Effector CD4-positive, alpha-beta T cell (primary cell): ENCODE measurements at places on chromosomes 5 and 9.

DNA sequence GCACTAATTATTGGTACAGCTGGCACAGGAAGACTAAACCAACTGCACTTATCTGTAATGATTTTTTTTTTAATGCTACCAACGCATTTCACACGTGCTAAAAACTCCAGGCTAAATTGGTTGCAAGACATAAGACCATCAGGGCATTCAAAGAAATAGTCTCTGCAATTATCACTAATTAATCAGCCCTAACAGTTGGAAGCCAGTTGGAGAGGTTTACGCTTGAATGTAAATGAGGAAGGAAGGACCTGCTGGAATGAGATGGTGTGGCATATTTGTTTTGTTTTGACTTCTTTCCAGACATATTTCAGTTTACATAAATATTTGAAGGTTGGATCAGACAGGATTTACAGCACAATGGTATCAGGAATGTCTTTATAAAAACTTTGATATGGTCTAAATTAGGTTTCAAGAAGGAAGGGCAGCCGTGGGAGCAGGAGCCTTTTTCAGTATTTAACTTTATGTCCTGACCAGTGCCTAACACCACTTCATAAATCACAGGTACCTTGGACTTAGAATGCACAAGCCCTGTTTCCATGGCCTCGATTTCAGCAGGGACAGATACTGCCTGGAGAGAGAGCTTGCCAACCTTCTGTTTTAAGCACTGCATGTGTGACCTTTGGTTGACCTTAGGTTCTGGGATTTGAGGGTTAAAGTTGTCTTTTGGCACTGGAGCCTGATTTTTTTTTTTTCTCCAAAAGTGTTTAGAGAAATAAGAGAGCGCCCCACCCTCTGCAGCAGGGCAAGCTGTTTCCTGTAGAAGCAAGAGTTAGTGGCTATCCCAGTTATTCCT is 199.8 kb upstream of the MAP3K1 start:
- DNase-seq, result no peak

DNA sequence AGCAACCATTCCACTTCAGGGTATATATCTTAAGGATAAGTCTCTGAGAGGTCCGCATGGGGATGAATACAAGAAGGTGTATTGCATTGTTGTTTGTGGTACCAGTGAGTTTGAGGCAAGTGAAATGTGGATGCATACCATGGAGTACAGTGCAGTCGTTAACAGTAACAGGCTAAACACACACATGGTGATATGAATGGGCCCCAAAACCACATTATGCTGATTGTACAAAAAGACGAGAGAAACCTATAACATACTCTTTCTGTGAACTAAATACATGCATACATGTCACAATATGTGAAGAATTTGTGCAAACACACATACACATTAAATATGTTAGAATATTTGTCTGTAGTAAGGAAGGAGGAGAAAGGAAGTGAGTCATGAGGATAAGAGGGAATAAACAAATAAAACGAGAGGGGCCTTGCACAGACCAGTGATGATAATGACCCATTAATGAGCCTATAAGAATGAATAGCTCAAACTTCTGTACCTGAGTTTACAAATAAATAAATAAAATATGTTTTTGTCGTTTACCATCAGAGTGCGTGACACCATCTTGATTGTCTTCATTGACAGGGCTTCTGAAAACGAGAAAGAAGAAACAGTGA is 66.5 kb upstream of the RICTOR start:
- DNase-seq, result no peak

GRCh38 chr5:142643634-142644033 is 42.3 kb downstream of the FGF1 start:
- DNase-seq, result no peak

DNA sequence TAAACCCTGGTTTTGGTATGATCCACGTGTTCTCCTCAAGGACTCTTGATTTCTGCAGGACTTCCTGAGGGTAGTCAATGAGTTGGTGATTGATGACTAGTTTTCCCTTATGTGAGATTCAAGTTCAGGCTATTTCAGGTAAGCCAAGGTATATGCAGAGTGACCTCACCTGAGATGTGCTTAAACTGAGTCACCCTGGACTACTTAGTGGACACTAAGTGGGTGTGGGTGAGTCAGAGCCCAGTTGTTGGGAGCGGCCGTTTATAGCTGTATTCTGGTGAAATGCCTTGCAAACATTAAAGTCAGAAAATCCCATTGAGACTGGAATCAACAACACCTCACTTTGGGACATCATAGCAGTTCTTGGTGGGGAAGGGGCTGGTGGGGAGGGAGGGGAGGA is 62.9 kb downstream of the SLC28A3 start:
- no peak for DNase-seq

GRCh38 chr5:139863855-139864558 is 68.4 kb downstream of the PSD2 start:
- peak; percentile 36 for DNase-seq

DNA sequence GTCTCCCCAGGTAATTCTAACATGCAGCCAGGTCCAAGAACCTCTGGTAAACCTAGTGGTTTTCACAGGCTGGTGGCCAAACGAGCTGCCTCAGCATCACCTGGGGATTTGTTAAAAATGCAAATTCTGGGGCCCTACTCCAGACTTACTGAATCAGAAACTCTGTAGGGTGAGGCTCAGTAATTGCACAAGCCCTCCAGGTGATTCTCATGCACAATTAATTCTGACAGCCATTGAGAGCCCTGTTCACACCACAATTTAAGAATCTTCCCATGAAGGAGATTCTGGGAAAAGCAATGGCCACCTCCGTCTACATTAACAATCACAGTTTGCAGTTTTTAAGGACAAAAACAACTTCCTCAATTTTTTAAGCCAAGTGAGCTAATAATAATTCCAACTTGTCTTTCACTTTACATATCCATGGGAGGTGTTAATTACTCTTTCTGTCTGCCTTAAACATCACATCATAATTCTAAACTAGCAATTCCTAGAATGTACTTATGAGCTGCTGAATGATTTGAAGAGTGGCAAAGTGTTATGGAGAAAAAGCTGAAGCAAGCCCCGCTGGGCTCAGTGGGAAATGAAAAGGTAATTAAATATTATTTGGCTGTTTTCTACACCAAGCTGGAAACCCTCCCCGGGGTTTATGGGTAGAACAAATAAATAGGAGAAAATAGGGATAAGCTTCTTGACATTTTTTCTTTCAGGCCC is 70.0 kb downstream of the GLDC start:
- no peak for DNase-seq

DNA sequence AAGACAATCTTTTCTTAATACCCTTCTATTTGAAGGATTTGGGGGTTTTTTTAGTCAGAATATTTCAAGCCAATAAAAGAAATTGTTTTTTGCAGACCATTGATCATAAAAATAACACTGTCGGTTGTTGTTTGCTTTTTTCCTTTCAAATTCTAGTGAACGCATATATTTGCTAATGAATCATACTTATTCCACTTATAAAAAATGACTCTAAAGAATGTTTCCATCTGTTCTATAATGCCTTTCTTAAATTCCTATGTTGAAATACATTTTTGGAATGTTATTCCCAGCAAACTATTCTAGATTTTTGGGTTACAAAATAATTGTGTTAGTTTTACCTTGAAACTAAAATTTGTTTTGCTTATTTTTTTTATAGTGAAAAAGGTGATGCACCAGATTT is 32.2 kb downstream of the CWC27 start:
- DNase-seq, result no peak

DNA sequence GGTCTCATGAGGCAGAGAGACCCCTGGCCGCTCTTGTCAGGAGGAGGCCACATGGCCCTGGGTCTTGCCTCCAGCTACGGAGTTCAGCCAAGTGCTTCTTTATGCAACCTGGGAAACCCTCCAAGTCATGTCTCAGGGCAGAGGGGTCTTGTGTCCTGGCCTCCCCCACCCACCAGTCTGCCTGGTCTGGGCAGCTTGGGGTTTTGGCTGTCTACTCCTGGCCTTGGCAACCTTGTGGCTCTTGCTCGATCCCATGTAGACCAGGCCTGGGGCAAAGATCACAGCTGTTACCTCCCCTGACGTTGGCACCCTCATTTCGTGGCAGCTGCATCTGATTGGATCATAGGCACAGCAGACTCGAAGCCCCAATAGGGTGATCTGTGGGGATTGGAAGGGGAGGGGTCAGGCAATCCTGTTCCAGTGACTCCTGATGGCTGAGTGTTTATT is 28.4 kb downstream of the JADE2 start:
- DNase-seq, result no peak

- DNase-seq, result no peak
These were observed 357.5 kb downstream of the TAF11L14 start for GRCh38 chr5:17991775-17992174.

DNA sequence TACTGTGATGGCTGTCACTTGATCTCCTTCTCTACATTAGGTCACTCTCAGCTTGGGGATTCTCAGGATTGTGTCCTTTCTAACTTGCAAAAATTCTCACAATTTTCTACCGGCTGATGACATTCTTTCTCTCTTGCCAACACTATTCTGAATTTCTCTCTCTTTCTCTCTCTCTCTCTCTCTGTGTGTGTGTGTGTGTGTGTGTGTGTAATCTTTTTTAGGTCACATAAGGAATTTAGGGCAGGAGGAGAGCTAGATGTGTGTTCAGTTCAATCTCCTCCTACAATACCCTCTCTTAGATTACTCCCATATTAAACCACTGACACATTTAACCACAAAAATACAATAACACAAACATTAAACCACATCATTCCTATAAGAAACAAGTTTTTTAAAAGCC is 242.3 kb upstream of the NREP start:
- no peak for DNase-seq

DNA sequence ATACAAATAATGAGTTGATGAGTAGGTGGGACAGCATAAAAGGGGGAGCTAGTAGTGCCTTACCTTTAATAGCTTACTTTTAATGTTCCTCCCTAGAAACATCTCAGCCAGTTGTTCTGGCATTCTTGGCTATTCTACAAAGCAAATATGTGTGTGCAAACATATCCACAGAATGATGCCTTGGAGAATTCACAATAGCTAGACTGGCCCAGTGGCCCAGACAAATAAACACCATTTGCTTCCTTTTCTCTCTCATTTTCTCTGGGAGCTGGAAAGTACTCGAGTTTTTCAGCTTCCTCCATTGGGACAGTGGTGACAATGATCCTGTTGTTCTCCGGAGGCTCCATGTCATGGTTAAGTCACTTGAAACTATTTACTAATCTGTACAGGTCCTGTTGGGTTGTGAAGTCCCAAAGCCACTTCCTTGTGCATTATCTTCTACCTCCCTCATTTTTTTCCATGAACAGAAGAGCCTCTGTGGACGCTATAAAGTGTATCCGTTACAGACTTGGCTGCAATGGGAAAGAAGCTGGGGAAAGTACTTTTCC is 122.9 kb downstream of the DMAC1 start:
- no peak for DNase-seq

GRCh38 chr5:111792471-111793058 is 35.6 kb upstream of the NREP start:
- DNase-seq, result no peak

DNA sequence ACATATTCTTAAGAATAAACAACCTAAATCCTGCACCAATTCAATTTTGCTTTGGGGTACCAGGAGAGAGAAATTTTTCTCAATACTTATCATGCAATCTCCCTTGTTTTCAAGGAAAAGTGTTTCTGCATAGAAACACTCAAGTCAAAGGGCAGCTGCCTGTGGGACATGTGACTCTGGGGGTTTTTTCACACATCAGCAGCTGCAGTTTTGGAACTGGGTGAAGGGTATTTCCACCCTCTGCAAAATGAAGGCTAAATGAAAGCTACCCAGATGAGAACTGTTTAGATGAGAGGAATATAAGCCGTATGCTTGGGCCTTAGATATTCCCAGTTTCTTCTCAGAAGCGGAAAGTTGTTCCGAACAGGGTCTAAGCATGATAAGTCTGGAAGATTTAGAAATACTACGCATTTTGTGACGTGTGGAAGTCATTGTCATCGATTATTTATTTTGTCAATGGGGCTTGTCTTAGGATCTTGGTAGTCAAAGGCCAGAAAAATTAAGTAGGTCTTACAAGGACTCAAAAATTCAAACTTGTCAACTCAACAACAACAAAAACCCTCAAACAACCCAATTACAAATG is 64.3 kb upstream of the BOD1 start:
- no peak for DNase-seq

DNA sequence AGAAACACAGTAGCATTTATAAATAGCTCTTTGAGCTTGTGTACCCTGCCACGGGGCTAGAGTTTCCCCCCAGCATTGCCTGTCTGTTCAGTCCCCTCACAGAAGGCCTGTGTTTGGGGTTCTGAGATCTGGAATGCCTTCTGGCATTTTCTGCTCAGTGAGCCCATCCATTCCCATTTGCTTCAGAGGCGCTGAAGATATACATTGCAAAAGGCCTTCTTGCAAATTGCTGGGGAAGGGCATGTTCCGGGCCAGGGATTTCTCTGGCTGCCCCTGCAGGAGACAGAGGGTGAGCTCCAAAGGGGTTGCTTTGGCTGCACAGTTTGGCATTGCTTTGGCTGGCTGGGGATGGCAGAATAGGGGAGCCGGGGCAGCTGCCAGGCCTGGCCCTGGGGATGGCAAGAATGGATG is 308.4 kb downstream of the MSX2 start:
- DNase-seq, result no peak

GRCh38 chr9:3277200-3277599 is 248.6 kb downstream of the RFX3 start:
- no peak for DNase-seq

DNA sequence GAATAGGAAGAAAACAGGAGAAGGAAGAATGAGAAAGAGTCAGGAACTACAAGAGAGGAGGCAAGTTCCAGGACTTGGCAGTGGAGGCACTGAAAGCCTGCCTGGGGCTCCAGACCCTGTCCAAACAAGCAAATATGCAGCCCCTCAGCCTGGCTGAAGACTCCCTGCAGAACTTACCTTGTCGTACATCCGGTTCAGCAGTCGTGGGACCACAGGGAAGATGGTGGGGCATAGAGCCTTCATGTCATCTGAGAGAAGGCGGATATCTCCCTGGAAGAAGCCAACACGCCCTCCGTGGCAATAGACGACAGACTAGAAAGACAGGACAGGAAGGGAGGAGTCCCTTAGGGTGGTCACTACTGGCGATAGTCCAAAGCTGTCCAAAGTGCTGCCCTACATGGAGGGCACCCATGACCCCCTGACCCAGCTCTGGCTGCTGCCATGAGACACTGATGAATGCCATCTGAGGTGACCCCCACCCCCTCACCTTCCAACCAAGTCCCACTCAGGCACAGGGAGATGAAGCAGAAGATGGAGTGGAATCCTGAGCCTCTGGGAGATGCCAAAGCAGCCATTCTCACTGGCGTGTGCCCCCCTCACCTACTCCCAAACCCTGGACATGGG is 27.7 kb upstream of the MEIKIN start:
- no peak for DNase-seq

GRCh38 chr5:5164163-5164562 is 24.0 kb downstream of the ADAMTS16 start:
- no peak for DNase-seq

- DNase-seq, result no peak
These were observed 48.5 kb upstream of the MSX2 start for GRCh38 chr5:174675916-174676315.

- no peak for DNase-seq
These were observed 1082.9 kb upstream of the SEMA6A start for GRCh38 chr5:117657541-117657940.

- no peak for DNase-seq
These were observed 955 bp upstream of the GALNT12 start for GRCh38 chr9:98806394-98807035.
